ENCODE measurements at places on chromosomes 5 and 9.

- no peak for DNase-seq
Observed at GRCh38 chr9:37984672-37985611, 81.0 kb upstream of the SLC25A51 start.

DNA sequence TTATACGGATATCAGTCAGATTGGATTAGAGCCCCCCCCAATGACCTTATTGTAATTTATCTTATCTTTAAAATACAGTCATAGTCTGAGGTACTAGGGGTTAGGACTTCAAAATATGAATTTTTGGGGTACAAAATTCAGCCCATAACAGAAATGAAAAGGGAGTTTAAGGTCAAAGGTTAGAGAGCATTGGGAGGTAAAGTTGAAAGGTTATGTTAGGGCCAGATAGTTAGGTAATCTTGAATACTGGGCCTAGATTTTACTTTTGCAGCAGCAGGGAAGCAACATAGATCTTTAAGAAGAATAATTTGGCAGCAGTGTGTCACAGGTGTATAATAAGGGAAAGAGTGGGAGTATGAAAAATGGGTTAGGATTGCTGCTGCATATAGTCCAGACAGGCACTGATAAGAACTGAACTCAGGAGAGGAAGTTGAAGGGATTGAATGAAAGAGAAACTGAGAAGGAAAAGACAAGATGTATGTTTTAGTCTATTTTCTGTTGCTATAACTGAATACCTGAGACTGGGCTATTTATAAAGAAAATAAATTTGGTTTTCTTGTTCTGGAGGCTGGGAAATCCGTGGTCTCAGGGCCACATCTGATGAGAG is 10.7 kb upstream of the GCNT4 start:
- no peak for DNase-seq

GRCh38 chr5:92543201-92543600 is 1037.8 kb downstream of the NR2F1-AS1 start:
- DNase-seq = no peak

GRCh38 chr5:38692346-38692745 is 135.9 kb upstream of the LIFR start:
- DNase-seq = no peak

DNA sequence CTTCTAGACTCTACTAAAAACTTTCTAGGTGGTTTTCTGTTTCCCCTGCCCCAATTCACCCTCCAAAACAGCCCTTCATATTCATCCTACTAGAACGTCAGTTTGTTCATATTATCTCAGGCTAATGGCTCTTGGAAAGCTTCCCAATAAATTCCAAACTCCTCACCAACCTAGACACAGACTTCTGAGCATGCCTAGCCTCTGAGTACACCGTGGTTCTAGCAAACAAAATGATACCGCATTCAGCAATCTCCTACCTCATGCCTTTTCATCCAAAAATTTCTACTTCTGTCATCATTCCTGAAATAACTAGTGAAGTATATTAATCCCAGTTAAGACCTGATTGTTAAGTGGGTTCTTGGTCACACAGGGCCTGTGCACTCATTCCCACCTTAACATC is 46.5 kb upstream of the NR5A1 start:
- DNase-seq = no peak

GRCh38 chr5:73968729-73969128 is 342.7 kb downstream of the ARHGEF28 start:
- no peak for DNase-seq

DNA sequence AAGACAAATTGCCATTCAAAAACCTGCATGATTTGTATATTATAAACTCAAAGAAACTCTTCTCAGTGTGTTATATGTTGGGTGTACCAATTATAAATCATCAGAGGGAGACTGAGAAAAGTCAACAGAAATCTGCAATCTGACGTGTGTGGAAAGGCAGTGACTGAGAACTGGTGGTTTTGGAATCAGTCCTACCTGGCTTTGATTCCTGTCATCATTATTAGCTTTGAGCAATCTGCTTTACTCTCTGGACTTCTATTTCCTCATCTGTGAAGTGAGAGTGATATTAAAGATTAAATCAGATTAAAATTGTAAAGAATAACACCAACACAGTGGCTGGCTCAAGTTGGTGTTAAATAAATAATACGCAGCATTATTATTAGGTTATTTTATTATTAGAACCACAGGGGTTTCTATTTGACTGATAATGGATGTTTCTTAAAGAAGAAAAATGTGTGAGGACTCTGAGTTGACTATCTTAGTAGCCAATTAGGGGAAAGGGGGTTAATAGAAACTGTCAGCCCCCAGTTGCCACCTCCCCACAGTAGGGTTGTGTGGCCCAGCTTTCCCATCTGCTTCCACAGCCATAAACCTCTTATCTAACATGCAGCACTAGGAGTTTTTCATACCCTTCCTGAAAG is 59.6 kb downstream of the SNCAIP start:
- DNase-seq = no peak

DNA sequence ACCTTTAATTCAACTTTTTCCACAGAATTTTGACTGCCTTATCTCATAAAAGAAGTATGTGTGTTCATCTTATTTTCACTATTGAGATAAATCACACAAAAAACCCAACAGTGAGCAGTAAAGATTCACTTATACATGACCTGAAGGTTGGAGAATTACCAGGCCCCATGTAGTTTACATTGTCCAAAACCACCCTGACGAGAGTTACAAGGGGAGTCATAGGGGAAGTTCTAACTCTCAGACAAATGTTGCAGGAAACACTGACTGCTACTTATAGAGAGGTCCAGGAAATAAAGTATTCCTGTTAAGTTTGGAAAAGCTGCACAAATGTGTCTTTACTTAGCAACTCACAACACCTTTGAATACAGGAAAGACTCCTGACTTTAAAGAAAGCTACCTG is 14.1 kb downstream of the SPATA9 start:
- no peak for DNase-seq

- DNase-seq = peak; percentile 92
Observed at GRCh38 chr9:120868676-120869359, 8.2 kb downstream of the PHF19 start.

GRCh38 chr5:170769898-170770416 is 13.6 kb upstream of the GABRP start:
- no peak for DNase-seq

DNA sequence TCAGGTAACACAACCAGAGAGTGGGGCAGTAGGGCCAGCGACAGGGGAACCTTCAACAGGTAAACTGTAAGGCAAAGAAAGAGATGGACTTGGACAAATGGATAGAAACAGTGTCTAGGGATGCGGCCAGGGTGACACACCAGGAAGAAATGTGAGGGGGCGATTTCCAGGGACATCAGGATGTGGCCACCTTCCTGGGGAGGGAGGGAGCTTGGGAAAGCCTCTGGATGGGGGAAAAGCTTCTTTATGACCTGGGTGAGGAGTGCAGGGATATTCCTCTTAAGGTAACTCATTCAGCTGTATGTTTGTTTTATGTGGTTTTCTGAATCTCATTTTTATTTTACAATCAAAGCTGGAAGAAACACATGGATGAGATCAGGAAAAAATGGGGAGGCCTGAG is 11.9 kb upstream of the NXNL2 start:
- DNase-seq = no peak

- DNase-seq = no peak
Observed at GRCh38 chr5:30908356-30908755, 285.1 kb upstream of the CDH6 start.

GRCh38 chr9:136571531-136571930 is 25.7 kb upstream of the NOTCH1 start:
- DNase-seq = no peak

DNA sequence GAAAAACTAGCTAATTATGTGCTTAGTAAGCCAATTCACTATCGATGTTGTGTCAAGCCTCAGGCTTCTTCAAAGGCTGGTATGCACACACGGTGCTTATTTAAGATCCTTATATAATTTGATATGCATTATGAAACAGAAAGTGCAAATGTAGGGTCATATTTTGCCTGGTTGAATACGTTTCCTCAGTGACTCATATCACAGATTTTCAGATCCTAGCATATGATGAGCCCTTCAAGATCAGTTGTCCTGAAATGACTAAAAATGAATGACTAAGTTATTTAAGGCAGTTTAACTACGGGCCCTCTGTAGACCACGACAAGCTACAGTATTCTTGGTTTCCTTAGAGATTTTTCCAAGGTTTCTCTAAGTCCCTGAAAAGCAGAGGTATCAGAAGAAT is 778.3 kb downstream of the PRELID2 start:
- DNase-seq = no peak

All from stimulated activated naive CD4-positive, alpha-beta T cell (primary cell).